ENCODE measurements at places on chromosomes 1 and 21.
A peak's percentile ranks its signal among the peaks of the same experiment; 100 is the strongest.

DNA sequence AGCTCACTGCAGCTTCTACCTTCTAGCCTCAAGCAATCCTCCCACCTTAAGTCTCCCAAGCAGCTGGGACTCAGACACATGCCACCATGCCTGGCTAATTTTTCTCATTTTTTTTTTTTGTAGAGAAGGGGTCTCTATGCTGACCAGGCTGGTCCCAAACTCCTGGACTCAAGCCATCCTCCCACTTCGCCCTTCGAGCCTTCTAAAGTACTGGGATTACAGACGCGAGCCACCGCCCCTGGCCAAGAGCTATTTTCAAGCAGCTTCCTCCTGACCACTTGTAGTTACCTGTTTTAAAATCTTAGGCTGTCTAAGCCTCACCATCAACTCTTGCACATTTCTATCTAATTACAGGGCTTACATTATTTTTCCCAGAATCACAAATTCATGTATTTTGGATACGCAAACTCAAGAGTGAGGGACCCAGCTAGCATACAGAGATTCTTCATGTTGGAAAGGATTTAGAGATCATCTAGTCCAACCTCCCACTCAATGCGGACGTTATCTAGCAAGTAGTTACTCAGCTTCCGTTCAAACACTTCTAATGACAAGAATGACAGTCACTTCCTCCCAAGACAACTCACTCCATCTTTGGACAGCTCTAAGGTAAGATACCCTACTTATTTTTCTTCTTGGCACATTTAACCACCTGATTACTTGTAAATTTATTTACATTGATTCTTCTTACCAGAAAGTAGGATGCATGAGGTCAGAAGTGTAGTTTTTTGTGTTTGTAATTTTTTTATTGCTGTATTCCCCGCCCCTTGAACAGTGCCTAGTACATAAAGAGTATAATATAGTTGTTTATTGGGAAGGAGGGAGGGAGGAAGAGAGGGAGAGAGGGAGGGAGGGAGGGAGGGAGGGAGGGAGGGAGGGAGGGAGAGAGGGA is 65.4 kb downstream of the LUZP1 start:
- DNase-seq = no peak

- DNase-seq = no peak
Measured at GRCh38 chr21:34651642-34652041, 17.2 kb upstream of the CLIC6 start.

GRCh38 chr1:43687301-43688108 is 19.8 kb upstream of the ST3GAL3 start:
- no peak for DNase-seq

GRCh38 chr1:218366322-218367052 is 21.4 kb downstream of the TGFB2 start:
- no peak for DNase-seq

DNA sequence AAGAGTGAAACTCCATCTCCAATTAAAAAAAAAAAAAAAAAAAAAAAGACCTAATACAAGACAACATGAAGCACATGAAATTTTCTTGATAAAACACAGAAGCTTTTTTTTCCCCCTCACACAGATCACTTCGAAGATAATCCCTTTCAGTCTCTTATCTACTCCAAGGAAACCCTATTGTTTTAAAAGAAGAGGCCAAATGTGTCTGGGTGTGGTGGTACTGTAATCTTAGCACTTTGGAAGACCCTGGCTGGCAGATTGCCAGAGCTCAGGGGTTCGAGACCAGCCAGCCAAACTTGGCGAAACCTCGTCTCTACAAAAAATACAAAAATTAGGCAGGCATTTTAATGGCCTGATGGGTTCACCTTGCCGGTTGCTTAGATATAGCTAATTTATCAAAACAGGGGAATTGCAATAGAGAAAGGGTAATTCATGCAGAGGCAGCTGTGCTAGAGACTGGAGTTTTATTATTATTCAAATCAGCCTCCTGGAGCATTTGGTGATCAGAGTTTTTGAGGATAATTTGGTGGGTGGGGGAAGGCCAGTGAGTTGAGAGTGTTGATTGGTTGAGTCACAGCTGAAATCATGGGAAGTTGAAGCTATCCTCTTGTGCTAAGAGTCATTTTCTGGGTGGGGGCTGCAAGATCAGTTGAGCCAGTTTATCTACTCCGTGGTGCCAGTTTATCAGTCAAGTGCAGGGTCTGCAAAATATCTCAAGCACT is 62.5 kb downstream of the SLC16A1 start:
- no peak for DNase-seq

DNA sequence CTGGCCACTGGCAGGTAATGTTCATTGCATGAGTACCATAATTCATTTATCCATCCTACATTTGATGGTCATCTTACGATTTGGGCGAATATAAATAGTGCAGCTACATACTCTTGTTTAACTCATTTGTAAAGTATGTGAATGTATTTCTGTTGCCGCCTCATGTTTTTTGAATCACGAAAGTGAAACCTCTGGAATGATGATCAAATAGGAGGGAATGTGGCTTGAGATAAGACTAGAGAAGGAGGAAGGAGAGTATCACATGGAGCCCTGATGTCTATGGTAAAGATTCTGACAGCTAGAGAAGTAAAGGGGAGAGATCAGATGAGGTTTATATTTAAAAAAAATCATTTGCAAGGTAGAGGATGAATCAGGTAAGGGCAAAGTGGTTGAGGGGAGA is 8.0 kb downstream of the MRPS14 start:
- DNase-seq = no peak

GRCh38 chr1:23423415-23424292 is 894 bp downstream of the TCEA3 start:
- DNase-seq = peak; percentile 78

- no peak for DNase-seq
Measured at GRCh38 chr1:110420874-110421793, 13.6 kb upstream of the LAMTOR5 start.

GRCh38 chr21:35211782-35212181 is 162.7 kb upstream of the RUNX1 start:
- DNase-seq = no peak

DNA sequence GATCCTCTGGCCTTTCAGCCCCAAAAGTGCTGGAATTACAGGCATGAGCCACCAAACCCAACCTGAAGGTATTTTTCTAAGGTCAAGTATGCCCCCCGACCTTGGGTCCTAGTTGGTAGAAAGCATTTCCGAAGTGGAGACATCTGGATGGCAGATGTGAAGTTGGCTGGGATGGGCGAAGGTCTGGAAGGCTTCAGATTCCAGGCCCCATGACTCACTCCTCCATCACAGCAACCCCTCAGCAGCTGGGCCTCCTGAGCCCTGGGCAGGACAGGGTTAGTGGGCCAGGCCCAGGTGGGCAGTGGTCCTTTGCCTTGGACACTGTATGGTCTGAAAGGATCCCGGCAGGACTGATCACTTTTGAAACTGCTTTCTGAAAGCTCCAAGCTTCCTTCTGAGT is 23.3 kb downstream of the NAV1 start:
- DNase-seq = no peak

- DNase-seq = peak; percentile 86
Measured at GRCh38 chr1:231040019-231040799, at the start of gene FAM89A. Gene FAM89A, minus strand, starts transcription at chr1:231040254. Its CDS starts 43 bp downstream, at chr1:231040211.

DNA sequence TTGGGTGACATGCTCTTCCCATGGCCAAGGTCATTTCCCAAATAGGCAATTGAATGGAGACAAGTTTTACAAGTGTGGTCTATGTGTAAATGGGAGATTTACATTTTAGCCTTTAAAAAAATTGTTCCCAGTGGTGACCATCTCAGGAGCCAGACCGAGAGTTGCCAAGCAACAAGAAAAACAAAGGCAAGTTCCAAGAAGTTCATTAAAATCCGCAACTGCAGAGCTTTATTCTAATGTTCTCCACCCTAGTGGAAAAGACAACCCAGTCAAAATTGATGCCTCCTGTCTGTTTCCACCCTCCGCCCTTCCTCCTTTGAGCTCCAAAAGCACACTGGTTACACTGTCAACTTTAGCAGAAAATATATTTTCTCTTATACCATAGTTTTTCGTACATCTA is 33.2 kb upstream of the CD55 start:
- no peak for DNase-seq

DNA sequence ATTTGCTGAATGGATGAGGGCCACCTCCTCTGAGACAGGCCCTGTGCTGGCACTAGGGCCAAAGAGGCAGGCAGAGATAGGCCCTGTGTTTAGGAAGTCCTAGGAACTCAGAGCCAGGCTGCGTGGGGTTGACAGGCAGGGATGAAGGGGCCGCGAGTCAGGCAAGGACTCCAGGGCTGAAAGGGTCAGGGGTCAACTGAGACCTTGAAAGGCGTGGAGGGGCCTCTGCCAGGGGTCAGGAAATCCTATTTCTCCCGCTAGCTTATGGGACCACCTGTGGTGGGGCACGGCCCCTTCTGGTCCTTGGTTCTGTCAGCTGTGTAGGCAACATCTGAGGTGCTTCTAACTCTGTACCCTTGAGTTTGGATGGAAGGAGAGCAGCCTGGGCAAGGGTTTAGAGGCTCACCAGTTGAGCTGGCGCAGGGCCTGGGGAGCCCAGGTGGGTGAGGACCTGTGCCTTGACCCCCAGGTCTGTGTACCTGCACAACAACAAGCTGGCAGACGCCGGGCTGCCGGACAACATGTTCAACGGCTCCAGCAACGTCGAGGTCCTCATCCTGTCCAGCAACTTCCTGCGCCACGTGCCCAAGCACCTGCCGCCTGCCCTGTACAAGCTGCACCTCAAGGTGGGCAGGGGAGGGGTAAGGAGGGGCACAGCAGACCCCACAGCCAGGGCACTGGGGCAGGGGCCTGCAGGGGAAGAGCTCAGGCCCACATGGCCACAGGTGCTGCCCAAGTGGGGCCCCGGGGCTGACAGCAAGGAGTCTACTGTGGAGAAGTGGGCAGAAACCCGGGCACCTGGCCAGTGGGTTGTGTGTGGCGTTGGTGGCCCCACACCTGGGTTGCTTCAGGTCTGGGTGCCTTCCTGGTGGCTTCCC is 14.9 kb downstream of the PODN start:
- DNase-seq = no peak

- no peak for DNase-seq
Measured at GRCh38 chr1:112950426-112950825, 5.6 kb downstream of the SLC16A1 start.

GRCh38 chr1:209786146-209786545 is 1.8 kb upstream of the C1orf74 start:
- DNase-seq = no peak

DNA sequence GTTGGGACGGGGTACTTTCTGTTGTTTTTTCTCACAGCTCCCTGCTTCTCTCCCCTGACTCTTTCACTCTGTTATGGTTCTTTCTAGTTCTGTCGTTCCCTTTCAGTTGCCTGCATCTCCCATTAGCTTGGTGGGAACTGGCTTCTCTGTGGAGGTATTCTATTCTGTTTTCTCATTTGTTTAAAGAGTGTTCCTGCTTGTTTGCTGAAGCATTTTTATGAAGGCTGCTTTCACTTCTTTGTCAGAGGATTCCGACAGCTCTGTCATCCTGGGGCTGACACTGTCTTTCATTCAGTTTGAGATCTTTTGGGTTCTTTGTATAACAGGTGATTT is 96.0 kb upstream of the COL6A1 start:
- DNase-seq = no peak

DNA sequence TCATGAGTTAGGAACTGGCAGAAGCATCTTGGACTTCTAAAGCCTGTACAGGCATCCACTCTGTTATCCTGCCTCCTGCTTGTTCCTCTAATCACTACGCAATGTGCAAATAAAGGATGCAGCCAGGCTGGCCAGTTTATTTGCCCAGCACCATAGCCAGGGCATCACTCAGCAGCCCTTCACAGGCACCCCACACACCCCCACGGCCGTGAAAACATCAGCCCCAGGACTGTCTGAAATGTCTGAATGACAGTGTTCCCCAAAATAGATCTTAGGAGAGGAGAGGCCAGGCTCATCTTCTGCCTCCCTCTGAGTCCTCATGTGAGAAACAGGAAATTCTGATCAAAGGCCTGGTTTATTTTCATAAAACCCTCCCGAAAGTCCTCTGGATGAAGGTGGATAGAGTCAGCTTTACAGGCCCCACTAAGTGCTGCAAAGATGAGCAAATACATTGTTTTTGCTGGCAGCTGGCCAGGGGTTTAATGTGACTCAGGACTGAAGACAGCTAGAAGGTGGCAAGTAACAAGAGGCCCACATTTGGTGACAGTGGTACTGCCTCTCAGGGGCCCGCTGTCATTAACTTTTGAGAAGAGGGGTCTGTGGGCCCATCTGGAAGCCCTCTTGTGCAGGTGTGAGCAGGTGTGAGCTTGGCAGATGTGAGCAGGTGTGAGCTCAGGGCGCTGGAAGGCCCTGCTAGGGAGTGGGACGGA is 32.9 kb downstream of the GRHL3 start:
- no peak for DNase-seq

GRCh38 chr1:45545553-45546310 is 4.9 kb upstream of the AKR1A1 start:
- DNase-seq = no peak

GRCh38 chr1:213371847-213372619 is 321.0 kb downstream of the RPS6KC1 start:
- no peak for DNase-seq

GRCh38 chr1:19861842-19862530 is 20.2 kb upstream of the OTUD3 start:
- no peak for DNase-seq

- DNase-seq = no peak
Measured at GRCh38 chr21:35043549-35043948, 5.6 kb downstream of the RUNX1 start.

DNA sequence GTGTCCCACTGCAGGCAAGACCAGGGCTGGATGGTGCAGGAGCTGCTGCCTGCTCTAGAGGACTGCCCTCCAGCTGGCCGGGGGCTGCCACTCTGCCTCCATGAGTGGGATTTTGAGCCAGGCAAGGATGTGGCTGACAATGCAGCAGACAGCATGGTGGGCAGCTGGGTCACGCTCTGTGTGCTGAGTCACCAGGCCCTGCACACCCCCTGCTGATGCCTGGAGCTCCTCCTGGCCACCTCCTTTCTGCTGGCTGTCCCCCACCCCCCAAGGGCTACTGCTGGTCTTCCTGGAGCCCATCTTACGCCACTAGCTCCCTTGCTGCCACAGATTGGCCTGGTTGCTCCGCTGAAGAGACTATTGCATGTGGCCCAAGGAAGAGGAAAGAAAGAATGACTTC is 3.9 kb upstream of the ZSCAN20 start:
- DNase-seq = no peak

DNA sequence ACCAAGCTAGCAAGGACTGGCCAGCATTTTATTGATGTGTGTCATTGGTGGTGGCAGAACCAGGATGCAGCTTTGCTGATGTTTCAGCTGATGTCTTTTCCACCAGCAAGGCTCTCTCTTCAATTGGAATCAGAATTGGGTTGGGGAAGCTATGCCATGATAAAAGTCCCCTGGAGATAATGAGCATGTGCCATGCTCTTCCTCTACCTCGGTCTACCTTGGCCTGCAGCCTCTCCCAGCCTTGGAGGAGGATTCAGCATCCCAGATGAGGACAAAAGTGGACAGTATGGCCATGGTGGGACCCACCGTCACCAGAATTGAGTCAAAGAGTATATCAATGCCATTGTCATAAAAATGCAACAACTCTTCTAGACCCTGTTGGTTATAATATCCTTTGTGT is 8.6 kb downstream of the AVPR1B start:
- no peak for DNase-seq

Data from right forelimb (tissue), 1 donor.